WERI-Rb-1 (cell line): ENCODE measurements at places on chromosomes 4 and X.

GRCh38 chr4:125135652-125136051, 179.1 kb upstream of the FAT4 start:
- DNase-seq: no peak

GRCh38 chr4:123505095-123506010, 108.8 kb downstream of the SPRY1 start:
- DNase-seq: peak; percentile 94

- no peak for DNase-seq
Observed at GRCh38 chr4:103478734-103479133, 241.1 kb downstream of the TACR3 start.

DNA sequence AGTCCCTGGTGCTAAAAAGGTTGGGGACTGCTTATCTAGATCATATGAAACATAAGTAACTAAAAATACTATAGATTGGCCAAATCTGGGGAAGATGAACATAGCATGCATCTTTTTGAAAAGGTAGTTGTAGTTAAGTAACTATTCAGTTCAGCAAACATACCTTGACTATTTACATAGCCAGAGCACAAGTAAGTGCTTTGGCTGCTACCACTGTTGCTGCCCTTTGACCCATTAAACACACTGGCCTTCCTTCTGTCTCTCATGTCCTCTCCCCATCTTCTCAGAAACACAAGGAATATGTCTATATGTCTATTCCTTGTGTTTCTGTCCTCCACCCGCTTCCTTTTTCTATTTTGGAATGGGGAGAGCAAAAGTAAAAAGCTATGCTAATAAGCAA, 87.9 kb upstream of the SPRY1 start:
- no peak for DNase-seq

DNA sequence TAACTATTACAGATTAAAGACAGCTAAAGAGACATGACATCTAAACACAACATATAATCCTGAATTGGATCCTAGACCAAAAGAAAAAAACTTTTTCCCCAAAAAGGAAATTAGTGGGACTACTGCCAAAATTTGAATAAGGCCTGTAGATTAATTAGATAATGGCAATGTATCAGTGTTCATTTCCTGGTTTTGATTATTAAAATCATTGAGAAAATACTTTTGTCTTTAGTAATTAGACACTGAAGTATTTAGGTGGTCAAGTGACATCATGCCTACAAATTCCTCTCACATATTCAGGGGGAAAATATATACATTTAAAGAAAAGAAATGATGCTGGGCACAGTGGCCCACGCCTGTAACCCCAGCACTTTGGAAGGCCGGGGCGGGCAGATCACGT, 10.4 kb upstream of the USO1 start:
- DNase-seq: no peak

- peak; percentile 14 for DNase-seq
Observed at GRCh38 chr4:142817442-142817841, 28.7 kb downstream of the INPP4B start.

DNA sequence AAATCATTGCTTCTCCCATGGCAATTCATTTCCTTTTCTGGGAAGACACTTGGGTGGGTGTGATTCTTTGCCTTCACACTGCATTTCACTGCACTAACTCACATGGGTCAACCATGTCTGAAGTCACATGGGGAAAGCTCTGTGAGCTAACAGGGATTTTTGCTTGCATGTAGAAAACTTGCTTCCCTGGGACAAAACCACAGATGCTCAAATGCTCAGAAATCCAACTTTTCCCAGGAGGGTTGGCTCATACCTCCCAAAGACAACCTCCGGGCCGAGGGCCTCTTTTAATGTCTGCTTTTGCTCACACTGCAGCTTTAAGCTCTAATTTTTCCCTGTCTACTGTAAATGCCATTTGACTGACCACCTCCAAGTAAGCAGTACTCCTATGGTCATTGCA, 1695.2 kb downstream of the STIM2 start:
- no peak for DNase-seq

GRCh38 chr4:184766446-184766845, 32.5 kb upstream of the CENPU start:
- DNase-seq: no peak

DNA sequence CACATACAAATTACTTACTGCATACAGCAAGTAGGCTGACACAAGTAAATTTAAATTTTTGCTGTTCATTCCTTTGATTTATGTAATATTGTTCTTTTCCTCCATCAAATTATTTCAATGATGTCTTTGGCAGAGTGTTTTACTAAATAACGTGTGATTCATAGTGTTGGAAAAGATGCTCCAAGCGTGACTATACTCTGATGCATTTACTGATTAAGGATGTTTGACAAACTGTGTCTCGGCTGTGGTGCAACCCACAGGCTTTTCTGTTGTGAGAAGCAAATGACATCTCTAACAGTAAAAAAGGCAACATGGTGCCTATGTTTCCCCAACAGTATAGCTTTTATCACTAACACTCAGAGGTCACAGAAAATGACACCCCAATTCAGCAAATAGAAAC, 540.9 kb downstream of the PPP4R3C start:
- DNase-seq: no peak

DNA sequence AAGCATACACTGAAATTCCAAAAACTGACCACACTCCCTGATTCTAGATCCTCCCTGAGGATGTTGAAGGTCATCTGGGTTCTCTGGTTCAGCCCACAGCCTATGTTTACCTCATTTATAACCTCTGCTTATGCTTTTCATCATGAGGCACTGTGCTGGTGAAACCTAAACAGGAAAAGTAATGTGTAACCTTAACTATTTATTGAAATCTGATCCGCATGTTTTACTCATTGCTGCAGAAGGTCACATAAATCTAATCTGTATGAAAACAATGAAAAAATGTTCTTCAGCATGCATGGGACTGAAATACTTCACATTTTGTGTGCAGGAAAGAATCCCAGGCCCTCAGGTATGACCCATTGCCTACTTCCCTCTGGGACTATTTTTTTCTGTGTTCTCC, 30.3 kb downstream of the UCHL1 start:
- no peak for DNase-seq

DNA sequence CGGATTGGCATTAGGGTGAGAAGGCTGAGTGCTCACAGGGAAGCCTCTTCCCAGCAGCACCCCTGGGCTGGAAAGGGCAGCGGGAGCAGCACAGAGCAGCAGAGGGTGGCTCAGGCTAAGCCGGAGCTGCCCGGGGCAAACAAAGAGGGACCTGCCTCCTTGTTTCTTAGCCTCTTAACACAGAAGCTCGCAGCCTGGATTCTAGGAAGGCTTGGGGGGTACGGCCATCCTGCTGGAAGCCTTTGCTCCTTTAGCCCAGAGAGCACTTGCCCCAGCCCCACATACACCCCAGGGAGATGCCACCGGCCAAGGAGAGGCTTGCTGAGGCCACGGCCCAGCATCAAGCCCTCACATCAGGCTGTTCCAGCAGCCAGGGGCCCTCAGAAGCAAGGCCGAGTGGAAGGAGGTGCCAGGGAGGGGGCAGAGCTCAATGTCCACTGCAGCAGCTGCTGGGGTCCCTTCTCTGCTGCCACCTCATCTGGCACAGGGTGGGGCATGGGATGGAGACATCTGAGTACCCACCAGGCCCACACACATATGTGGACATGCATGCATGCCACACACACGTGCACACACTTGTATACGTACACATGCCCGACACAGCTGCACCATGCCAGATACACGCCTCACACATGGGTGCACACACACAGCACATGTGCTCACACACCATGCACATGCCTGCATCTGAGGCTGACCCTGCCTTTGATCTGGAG, 20.3 kb upstream of the SPON2 start:
- peak; percentile 70 for DNase-seq

DNA sequence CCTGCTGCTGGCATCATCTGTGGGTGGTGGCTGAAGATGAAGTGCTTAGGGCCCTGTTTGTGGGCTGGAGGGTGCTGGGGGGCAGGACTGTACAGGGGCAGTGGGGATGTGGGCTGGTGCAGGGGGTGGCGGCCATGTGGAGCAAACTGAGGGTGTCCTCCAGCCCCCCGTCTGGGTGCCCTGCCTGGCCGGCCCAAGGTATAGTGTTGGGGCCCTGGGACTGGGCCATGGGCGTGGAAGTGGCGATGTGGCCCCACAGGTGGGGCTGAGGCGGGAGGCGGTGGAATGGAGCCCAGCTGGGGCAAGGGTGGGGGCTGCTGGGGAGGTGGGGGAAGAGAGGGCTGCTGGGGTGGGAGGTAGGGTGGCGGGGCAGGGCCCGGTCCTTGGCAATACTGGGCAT, 9.5 kb upstream of the KDM5C start:
- DNase-seq: no peak
